HEK293T (cell line): ENCODE measurements at places on chromosomes 12 and 14.

DNA sequence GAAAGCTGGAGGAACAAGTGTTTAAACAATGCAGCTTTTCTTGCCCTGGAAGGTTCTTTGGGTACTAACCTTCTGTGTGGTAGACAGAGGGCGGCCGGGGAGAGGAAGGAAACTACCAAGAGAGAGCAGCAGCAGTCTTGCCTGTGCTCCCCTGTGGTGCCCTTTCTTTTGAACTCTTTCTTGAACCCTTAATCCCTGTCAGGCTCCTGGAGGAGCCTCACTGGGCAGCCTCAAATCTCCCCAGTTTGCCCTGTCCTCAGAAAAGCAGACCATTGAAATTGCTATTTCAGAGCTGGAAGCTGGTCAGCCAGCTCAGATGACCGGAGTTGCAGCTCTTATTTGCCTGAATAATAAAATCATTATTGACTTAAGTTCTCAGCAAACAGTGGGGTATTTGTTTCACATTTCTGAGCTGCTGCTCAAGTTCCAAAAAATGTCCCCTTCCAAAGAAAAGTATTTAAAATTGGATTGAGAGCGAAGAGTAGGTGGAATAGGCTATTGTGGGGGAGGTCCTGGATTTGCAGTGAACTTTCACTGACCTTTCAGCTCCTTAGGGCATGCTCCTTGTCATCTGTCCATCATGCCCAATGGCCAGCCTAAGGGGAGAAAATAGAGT lies 42.1 kb upstream of the RNASE3 start:
- DNase-seq = no peak

GRCh38 chr14:37595809-37596621 lies 586 bp downstream of the TTC6 start:
- DNase-seq = peak; percentile 36

DNA sequence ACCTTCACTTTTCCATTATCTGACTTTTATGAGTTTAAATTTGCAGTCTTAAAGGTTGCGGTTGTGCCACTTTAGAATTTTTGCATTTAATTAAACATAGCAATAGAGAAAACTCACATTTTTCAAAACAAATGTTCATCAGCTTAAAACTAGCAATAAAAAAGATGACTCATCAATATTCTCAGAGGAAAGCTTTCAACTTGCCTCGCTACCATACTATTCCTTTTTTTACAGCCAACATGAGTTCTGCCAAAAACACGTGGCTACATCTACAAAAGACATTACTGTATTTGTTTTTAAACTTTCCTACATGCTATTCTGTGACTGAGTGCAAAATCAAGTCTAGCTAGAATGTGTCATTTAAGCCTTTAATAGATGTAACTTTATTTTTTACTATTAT lies 497.1 kb downstream of the RPS29 start:
- no peak for DNase-seq

DNA sequence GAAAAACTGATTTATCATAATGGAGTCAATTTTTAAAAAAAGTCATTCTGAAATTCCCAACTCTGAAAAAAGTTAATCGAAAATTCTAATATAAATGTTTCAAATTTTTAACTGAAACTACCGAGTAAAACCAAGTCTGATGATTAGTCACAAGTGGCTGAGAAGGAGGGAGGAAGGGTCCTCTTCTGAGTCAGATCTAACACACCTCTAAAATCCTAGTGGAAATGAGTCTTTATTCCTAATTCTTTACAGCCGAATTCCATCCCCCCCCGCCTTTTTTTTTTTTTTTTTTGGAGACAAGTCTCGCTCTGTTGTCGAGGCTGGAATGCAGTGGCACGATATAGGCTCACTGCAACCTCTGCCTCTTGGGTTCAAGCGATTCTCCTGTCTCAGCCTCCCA lies 37.9 kb downstream of the RAD9B start:
- DNase-seq = no peak

DNA sequence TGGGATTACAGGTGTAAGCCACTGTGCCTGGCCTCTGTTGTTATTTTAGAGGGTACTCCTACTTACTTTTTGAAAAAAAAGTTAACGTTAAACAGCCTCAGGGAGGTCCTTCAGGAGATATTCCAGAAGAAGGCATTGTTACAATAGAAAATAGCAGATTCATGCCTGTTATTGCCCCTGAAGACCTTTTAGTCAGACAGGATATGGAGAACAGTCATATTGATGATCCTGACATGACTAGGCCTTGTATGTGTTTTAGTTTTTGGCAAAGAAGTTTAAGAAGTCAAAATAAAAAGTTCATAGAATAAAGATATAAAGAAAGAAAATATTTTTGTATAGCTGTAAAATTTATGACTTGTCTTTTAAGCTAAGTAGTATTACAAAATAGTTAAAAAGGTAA lies 45.3 kb downstream of the WASHC3 start:
- no peak for DNase-seq

DNA sequence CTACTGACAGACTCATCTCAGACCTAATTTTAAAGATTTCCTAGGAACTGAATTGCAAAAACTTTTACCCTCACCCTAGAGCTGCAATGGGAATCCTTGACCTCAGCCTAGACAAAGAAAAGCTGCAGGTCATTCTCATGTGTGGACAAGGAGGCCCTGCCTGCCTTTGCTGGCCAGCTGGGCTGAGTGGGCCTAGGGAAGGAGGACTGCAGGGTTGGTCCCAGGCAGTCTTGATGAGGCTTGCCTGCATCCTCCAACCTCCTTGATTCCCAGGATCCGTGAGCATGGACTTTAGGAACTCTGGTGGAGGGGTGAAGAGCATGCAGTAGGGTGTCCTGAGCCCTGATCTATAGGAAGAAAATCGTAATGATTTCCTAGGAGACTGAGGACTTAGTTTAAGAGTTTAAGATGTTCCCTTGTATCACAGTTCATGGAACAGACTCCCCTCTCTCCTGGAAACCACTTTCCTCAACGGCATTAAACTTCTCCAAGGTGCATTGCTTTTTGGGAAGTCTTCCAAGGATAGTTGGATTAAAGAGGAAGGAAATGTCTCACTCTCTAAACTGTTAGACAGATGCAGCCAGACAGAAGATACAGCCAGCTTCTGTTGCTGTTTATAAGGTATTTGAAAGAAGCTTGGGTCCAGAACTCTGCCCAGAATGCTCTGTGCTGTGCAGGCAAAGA lies 55.4 kb upstream of the DDX11 start:
- DNase-seq = no peak

GRCh38 chr12:102631274-102631673 lies 150.9 kb upstream of the IGF1 start:
- no peak for DNase-seq

DNA sequence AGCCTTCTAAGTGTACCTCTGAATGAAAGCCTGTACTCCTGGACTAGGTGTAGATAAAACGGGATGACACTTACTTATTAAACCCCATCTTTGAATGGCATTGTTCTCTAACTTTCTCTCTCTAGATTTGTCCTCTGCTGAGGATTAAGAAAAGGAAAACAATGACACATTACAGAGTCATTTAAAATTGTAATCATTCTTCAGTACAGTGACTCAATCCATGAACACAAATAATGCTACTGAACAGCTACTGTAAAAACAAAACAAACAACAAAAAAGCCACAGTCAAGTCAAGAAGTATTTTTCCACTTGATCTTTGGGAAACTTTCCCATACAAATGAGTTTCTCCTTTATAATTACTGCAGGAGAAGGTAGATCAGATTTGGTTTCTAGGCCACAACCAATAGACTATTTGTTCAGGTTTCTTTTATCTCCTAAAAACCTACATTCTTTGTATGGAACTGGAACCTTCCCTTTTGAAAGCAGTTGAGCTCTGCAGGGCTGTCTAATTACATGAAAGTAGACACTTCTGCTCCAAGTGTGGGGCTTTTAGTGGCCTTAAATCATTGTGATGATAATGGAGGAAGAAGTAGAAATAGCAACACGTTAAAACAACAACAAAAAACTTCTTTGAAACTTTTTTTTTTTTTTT lies 219.1 kb downstream of the ESR2 start:
- DNase-seq = no peak

GRCh38 chr14:99118946-99119345 lies 153.1 kb downstream of the BCL11B start:
- DNase-seq = no peak

DNA sequence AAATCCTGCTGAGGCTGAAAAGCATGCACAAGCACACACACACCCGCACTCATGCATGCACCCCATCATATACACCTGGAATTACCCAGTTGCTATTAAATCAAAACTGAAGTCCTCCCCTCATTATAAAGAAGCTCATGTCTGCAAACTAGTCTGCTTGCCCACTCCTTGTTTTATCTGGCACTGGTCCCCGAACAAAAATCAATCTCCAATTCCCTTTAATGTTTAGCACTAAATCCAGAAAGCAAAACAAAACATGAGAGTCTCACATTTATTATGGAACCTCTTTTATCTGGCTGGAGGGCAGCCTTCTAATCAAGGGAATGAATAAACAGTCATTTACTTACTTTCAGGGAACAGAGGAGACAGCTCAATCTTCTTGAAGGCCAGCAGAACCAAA lies 1093.4 kb upstream of the FLRT2 start:
- DNase-seq = no peak

DNA sequence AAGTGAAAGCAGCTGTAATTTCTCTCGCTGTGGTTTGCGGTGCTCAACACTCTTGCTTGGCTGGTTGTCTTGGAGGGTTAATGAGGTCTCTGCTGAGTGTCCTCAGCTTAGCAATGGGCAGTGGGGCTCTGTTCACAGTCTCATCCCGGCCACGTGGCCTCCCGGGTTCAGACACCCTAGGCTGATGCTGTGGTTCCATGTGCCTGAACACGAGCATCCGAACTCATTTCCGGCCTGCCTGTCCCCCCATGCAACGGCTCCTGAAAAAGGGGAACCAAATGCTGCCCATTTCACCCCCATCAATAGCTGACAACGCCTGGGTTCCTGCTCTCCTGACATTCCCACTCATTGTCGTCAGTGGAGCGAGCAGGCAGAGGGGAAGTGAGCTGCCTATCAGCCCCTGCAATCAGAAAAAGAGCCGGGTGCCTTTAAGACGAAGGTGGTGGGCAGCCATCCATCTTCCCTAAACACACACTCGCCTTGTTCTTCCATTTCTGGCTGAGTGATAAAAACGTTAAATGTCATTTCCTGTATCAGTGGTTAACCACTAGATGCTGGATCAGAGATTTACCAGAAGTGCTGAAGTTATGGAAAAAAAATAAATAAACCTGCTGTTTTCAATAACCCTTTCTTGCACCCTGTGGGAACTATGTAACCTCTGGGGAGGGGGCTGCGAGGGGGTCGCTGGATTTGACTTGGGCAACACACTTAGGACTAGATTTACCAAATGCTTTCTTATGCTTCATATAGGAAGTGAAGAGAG lies 60.3 kb upstream of the BCL2L14 start:
- no peak for DNase-seq

GRCh38 chr12:57176139-57176477 lies 28.7 kb upstream of the LRP1-AS start:
- no peak for DNase-seq

DNA sequence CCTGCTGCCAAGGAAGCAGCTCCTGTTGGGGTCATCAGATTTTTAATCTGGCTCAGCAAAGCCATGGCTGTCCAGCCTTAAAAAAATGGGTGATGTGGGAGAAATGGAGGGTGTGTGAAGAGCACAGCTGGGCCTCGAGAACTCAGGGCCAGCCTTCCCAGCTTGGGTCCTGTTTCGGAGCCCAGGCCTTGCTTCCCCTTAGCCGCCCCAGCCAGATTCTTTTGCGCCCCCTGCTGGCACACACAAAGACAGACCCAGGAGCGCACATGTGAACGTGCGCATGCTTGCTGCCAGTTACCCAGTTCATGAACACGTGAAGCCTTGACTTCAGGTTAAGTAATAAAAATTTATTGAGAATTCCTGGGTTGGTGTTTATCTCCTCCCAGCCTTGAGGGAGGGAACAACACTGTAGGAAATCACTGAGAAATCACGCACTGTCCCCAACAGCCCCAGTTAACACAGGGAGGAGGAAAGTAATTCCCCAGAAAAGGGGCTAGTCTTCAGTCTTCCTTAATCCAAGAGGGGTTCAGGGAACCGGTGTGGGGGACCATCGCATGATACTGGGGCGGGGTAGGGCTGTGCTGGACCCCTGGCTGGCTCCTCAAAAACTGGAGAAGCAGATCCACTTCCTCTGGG lies 5.3 kb downstream of the PHB2 start:
- DNase-seq = peak; percentile 81

DNA sequence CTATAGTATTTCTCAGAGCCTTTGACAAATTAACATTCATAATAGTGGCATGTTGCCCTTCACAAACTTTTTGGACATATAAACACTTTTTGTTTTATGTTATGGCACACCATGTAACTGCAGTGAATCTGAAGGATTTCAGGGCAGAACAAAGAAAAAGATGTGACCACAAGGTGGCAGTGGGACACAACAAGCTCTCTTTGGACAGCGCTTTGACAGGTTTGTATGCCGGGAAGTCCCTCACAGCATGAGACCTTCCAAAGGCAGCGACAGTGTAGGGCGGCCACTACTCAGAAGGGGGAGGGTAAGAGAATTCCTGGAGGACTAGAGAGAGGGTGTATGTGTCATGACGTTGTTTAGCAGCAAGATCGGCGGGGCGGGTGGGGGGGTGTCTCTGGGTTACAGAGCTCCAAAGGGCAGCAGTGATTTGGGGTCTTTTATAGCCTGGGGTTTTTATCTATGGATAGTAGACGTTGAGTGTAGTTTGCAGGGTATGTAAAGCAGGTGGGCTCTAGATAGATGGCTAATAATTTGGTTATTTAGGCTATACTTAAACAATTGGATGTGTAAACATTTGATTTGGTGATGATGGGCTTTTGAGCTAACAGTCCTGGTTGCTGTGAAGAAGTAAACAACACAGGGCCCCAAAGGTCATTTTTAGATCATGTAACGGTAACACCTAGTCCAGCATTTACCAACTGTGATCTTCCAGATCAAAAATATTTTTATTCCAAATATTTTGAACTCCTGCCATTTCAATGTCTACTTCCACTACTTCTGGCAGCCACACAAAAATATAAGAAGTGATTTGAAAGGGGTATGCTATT lies 22.9 kb downstream of the ETFBKMT start:
- peak; percentile 67 for DNase-seq

DNA sequence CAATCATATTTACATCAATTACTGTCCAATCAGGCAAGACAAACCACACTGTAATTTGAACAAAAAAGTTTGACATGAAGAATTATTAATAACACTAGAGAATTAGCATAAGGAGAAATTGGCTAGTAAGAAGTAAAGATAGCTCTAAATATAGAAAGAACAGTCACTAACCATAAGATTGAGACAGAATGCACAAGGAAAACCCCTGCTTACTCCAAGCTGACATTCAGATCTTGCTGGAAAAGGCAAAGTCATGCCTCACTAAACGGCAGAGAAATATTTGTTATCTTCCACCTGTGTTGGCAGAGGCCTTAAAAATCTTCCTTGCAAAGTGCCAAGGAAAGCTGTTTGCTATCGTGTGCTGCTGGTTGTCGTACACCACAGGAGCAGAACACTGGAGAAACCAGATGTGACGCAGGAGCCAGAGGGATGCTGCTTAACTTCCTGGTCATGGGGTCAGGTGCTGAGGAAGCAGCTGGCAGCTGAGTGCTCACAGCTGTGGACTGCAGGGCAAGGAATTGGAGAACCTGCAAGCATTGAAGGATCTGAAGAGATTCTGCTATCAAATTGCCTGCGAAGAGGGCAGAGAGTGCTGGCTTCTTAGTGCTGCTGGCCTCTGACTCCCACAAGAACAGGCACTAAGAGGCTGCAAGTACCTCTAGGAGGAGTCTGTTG lies 1323.3 kb downstream of the LRFN5 start:
- no peak for DNase-seq
